ENCODE measurements at places on chromosomes 6 and 20.

- DNase-seq = no peak
These were observed 19.3 kb downstream of the SULF2 start for GRCh38 chr20:47765691-47766594.

GRCh38 chr20:49677777-49678758, 35.6 kb downstream of the B4GALT5 start:
- peak; percentile 23 for DNase-seq

GRCh38 chr6:99446076-99446475, 21.0 kb upstream of the PNISR start:
- DNase-seq = no peak

GRCh38 chr20:62892348-62893304, 31.0 kb upstream of the TCFL5 start:
- DNase-seq = no peak

GRCh38 chr20:56574531-56575142, 41.6 kb downstream of the FAM209B start:
- DNase-seq = no peak

DNA sequence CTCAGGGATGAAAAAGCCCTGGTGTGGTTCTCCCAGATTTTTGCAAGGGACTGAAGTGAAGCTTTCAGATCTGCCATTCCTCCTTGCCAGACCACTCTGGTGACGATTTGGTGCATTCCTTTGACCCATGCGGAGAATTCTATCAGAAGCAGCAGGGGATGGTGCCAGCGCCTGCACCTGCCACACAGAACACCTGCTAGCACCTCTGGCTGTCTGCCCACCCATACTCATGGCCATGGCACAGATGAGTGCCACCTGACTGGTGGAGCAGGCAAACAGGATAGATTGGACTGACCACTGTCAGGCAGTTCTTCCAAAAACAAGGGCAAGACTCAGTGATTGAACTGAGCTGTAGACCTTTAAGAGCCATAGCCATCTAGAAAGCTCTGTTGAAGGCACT, 107.1 kb downstream of the CDYL start:
- no peak for DNase-seq

GRCh38 chr20:3275064-3275935, 36.3 kb upstream of the SLC4A11 start:
- no peak for DNase-seq

- no peak for DNase-seq
These were observed 69.1 kb downstream of the NRSN1 start for GRCh38 chr6:24194978-24195700.

DNA sequence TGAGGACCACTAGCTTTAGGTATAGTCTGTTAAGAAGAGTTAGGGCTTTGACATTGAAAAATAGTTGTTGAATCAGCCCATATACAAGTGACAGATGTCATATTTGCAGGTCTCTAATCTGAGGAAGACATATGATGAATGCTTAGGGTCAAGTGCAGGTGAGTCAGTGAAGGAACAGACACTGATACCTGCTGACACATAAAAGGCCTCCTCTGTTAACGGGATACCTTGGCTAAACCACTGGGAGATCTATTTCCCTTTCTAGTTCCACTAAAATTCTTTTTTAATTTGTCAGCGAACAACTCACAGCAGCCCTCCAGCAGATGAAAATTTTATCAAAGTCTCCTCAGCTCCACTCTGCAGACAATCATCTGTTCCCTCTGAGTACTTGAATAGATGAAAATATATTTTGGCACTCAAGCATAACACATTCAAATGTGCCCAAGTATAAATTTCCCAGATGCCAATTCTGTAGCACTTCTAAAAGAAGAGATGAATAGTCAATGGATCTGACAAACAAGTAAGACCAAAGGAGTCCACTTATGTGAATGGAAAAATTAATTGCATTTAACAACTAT, 154.0 kb downstream of the KIF16B start:
- DNase-seq = no peak

DNA sequence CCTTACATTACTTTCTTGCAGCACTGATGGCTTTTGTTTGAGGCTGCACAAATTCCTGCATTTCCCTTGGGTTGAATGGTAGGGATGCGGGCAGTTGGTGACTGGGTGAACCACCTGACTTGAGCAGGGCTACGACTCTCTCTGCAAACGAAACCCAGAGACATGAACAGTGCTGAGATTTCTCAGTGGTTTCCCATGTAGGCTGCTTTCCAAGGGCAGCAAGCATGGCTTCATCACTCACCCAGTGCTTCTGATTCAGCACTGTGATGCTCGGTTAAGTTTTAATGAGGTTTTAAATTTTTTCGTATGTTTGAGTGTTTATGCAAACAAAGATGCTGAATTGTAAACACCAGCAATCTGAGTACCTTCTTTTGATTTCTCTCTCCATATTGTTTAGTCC, 127.2 kb downstream of the MTHFD1L start:
- DNase-seq = no peak

DNA sequence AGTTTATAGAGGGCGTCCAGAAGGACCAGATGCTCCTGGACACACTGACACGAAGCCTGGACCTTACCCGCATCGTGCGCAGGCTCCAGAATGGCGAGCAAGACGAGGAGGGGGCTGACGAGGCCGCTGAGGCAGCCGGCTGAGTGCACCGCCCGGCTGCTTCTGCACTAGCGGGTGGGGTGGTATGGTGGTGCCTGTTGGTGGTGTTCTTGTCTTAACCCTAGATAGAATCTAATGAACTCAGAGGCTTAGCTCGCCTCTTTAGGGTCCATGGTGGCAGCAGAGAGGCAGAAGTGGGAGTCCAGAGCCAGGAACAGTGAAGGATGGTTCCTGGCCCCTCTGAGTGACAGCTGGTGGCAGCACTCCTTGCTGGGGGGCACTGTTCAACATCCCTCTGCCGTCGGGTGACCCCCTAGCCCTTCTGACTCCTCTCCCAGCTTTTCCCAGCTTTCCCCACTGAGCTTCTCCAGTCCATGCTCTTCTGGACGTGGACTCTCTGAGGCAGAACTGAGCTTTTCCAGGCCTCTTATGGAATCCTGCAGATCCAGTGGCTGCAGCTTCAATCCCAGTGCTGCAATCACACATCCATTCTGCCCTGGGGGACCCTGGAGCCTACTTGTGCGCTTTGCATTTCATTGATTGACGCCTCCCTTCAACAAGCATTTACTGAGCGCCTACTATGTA, 6.2 kb downstream of the GUCA1A start:
- DNase-seq = no peak

- no peak for DNase-seq
These were observed 78.1 kb downstream of the MAP3K7 start for GRCh38 chr6:90508753-90509152.

DNA sequence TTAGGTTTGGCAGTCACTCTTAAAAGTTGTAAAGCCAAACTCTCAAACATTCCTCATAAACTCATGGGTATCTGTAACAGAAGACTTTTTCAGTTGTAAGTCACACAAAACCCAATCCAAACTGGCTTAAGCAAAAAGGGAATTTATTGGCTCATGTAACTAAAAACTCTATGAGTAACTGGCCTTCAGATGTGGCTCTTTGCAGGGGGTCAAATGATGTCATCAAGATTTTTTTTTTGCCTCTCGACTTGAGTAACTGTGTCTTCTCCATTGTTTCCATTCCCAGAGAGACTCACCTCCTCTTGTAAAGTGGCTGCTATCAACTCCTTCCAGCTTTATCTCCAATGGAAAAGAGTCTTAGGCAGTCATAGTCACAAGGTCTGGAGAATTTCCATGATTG, 645.0 kb downstream of the DHX35 start:
- no peak for DNase-seq

DNA sequence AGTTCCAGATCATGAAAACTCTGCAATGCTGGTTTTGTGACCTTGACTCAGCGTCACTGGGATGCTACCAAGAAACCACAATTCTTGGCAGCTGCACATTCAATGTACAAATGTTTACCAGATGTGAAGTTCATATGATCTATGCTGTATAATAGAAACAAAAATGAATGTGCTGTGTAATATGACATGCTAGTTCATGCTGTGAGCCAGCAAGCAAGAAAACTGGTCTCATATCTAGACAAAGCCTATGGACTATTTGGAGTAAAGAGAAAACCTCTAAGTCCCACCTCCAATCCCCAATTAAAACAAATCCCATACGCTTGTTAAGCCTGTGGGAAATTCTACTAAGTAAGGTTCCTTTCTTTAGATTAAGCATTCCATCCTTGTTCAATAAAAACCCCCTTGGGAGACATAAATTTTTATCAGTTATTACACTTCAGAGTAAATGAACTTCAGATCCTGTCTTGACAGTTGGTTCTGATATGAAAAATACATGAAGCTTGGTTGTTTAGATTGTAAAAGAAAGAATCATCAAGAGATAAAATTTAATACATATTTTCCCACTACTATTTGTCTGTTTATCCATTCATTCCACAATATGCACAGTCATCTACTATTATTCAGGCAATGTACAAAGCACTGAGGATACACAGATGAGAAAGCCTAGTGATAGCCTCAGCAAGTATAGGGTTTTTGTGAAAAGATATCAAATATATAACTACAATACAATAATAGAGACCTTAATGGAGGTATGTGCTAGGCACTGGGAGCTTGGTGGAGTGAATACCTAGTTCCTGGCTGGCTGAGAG, 20.1 kb downstream of the COL21A1 start:
- no peak for DNase-seq

GRCh38 chr6:131967948-131968347, 16.8 kb upstream of the CCN2 start:
- no peak for DNase-seq

GRCh38 chr6:43386492-43386891, 17.0 kb upstream of the ZNF318 start:
- DNase-seq = no peak

DNA sequence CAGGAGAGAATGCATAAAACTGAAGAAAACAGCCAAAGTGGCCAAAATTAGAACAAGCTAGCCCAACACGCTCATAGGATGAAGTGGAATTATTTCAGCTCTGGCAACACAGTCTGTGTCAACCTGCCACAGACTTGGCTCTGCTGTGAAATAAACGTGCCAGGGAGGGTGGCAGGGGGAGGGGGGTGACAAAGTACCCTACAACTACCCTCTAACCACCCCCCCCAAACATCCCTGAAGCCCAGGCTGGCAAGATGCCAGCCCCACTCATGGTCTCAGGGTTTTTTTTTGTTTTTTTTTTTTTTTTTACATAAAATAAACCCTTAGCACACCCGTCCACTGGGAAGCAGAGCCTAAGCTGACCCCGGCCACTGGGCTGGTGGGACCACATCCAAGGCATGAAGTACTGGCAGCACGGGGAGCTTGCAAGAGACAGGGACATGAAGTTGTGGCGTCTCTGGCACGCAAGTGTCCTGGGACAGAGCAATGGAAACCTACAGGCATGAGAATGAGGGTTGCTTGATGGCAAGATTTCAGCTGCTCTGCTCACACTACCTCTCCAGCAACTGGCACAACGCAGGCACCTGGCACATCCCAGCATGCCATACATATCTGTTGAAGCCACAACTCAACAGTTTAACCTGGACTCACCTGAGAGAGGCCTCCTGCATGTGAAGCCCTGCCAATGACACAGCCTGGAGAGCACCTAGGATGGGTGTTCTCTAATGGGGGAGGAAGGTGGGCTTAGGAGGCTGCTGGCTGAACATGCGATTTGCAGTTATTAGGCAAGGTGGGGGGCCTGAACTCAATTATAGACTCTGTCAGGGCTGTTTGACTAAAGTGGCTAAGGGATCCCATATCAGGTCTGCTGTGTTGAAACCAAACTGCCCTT, 76.4 kb downstream of the TRAM2 start:
- no peak for DNase-seq

- no peak for DNase-seq
These were observed 32.8 kb downstream of the RAMACL start for GRCh38 chr6:166553563-166554271.

- no peak for DNase-seq
These were observed 230.0 kb upstream of the SULF2 start for GRCh38 chr20:48015141-48015910.

- no peak for DNase-seq
These were observed 898.3 kb upstream of the ADGRB3 start for GRCh38 chr6:67736816-67737215.

DNA sequence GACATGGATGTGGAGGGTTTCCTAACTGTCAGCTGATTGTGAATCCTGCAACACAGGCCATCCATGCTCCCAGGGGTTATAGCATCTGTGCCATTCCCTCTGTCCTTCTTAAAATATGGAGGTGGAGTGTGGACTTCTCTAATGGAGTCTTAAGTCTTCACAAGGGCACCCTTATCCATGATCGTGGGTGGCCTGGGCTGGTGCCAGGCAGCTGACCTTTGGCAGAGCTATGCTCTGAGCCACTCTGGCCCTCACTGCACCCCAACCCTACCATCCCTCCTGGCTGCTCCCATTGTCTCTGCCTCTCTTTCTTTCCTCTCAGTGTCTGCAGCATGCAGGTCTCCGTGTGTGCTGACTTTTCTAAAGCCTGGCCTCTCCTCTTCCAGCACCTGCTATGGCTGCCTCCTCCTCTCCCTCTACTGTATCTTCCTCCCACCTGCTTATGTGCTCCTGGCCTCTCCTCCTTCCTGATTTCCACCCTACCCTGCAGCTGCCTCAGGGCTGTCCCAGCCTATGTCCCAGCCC, 11.2 kb upstream of the PCMTD2 start:
- no peak for DNase-seq

DNA sequence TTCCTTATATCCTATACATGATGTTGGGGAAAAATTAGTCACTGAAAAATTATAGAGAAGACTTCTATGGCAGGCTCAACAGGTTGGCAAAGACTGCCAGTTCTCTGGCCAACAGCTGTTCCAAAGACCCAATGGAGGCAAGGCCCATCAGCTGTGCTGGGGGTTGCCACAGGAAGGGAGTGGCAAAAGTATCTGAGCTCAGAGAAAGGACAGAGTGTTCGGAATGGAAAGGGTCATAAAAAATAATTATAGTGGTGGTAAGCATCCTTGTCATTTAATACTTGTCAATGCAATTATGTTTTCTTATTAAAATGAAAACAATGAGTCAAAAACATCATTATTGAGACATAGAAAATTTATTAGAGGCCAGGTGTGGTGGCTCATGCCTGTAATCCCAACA, 36.1 kb downstream of the FASTKD5 start:
- DNase-seq = no peak

DNA sequence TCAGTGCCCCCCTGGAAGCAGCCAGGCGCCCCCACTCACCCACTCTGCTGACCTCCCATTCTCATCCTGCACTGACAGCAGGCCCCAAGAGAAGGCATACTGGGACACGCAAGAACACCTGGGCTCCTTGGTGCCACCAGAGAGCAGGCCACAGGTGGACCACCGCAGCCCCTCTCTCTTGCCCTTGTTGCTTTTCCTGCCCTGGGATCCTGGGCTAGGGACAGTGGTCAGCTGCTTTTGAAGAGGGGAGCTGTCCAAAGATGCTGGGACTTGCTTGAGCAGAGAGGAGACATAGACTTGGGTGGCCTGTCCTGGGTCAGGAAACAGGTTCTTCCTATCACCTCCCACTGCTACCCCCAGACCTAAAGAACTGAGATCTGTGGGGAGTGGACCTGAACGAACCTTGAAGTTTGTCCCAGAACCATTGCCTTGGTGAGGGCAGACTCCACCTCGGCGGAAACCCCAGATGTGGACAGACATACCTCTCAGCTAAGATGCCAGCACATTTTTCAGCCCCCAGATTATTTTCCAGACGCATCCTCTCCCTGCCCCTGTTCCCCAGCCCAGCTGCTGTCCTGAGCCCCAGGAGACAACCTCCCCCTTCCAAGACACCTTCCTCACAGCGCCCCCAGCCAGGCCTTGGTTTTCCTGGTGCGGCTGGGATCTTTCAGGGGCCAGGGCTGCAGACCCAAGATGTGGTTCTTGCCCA, 1.1 kb downstream of the GLP1R start:
- no peak for DNase-seq
